ENCODE measurements at places on chromosomes 12 and 14. TPM values are rescaled to one million over a fixed set of nuclear protein-coding genes. Genes with fewer than 3 reads are reported as not detected.

The KERA gene
- total RNA-seq: 0.19 TPM

The GPR84 gene
- total RNA-seq: 0.22 TPM

The AQP6 gene
- not detected for total RNA-seq

The EFS gene
- 3.7 TPM for total RNA-seq

The TSPAN11 gene
- total RNA-seq: 1.9 TPM

The TMEM121 gene
- 1.3 TPM for total RNA-seq

All from cardiac septum (tissue), 1 donor.